Breast epithelium (tissue), 4 donors: ENCODE measurements at places on chromosomes 13 and 19. TPM values are rescaled to one million over a fixed set of nuclear protein-coding genes. Genes with fewer than 3 reads are reported as not detected.

The ARRDC5 gene
- not detected for total RNA-seq

The ZBTB32 gene
- 0.33 TPM for total RNA-seq

The OVOL3 gene
- not detected for total RNA-seq

DNA sequence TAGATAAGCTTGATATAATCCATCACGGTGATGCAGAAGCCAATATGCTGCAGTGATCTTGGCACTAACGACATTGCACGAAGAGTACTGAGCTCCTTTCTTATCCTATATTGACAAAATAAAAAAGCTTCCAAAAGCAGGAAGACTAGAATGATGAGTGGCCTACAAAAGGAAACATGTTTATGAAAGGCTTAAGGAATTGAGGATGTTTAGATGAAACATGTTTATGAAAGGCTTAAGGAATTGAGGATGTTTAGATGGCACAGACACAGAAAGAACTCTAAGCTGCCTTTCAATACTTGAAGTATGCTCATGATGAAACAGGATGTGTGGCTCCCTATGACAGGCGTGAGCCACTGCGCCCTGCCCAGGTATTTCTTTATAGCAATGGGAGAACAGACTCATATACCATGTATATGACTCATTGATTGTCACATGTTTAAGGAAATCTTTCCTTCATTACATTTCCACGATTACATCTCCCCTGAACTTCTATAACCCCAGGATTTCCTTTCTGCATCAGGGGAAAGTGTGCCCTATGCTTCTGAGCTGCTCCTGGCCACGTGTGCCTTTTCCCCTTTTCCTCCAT lies 690.8 kb upstream of the ARGLU1 start:
- no peak for DNase-seq

- DNase-seq, result no peak
Observed at GRCh38 chr19:5145521-5146511, 176.9 kb downstream of the KDM4B start.

DNA sequence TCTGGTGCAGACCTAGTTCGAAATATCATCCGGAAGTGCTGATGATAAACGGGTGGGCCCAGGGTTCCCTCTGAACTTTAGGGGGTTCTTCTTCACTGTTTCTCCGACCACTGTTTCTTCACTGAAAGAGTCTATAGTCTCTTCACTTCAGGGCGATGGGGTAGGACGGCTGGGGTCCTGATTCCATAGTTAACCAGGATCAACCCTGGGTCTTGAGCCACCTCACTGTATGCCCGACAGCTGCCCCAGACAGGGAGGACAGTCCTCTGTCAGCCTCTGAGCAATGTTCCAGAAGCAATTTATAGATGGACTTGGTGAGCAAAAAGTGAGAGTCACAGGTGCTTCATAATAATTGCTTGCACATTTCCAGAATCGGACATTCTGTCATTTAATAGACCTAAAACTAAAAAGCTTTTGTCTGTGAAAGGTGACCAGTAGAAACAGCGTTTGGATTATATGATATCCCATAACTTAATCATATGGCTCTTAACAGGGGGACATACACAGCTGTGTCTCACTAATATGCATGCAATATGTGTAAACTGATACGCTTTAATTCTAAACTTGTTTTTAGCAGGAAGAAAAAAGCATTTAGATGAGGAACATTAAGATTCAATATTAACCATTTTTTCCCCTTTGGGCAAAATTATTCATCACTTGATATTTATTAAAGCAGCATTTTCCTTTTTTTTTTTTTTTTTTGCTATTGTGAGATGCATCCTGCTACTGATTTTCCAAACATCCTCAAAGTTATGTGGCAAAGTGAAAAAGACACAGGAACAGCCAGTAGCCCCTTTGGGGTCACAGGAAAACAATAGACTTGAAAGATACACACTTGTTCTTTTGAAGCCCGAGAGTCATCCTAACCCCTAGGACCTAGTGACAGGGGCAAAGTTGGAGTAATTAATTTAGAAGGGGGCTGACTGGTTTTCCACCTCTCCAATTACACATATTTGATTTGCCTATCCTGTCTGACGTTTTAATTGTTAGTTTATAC lies 277.0 kb downstream of the ZNF536 start:
- DNase-seq, result no peak

DNA sequence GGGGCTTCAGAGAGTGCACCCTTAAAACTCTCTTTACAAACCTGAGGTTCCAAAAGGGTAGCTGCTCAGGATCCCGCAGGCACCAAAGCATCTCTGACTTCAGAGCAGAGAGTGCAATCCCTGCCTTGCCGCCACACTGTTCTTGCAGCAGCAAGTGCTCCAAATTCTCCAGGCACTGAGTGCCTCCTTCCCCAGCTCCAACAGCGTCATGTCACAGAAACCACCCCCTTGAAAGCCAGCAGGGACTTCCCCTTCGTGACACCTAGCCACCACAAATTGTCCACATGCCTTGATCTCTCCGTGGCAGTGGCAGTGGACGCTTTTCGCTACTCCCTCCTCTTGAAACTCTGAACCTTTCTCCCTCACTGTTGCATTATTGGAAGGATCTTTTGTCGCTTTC lies 39.9 kb downstream of the MBNL2 start:
- no peak for DNase-seq

- no peak for DNase-seq
Observed at GRCh38 chr13:30061217-30061616, 210.8 kb upstream of the UBL3 start.
